NCI-H1105 (cell line): ENCODE measurements at places on chromosomes 12 and 14.
A peak's percentile ranks its signal among the peaks of the same experiment; 100 is the strongest.

DNA sequence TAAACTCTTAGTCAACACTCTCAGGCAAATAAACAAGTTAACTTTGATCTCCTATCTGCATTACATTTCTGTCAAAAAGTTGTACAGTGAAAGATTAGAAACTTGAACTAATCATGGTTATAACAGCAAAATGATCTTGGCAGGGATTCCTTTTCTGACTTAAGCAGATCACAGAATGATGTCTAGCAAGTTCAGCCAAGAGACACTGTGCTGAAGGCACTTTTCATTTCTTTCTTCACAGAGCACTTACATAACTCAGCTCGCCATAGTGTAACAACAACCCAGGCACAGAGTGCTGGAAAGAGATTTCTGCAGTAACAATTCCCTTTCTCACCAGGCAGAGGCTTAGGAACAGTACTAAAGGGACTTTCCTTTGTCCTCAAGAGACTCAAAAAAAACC, 19.6 kb upstream of the CSRP2 start:
- no peak for DNase-seq

DNA sequence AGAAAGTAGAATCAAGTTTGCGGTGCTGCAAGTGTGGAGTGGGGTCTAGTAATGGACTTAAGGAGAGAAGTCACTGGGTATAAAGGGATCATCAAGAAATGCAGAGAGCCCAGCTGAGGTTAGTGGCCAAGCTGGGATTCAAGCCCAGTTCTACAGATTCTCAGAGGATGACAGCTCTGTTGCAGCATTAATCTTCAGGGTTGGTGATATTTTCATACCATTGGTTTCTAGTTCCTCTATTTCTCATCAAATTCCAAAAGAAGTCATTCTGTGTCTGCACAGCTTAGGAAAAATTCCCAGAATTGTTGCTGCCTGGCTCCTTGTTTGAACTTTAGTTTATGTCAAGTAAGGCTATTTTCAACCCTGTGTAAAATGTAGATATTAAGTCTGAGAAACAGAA, 169.5 kb upstream of the NTF3 start:
- no peak for DNase-seq

GRCh38 chr12:93015871-93016751, 87.0 kb upstream of the EEA1 start:
- DNase-seq, result peak; percentile 1

DNA sequence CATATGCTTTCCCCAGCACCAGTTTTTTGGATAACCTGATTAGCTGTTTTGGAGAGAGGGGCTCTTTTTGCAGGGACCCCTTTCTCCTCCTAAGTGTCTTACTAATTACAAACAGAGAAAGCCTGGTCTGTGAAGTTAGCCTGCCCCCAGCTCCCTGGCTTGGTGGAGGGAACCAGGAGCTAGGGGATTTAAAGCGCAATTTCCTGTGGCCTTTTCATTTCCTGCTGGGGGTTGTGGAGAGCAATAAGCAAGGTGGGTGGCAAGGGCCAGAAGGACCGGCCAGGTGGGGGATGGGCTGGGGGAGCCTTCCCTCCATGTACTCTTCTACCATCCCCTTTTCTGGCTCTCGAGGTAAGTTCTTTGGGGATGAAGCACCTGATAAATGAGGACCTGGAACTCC, 4.1 kb upstream of the CISTR start:
- no peak for DNase-seq

DNA sequence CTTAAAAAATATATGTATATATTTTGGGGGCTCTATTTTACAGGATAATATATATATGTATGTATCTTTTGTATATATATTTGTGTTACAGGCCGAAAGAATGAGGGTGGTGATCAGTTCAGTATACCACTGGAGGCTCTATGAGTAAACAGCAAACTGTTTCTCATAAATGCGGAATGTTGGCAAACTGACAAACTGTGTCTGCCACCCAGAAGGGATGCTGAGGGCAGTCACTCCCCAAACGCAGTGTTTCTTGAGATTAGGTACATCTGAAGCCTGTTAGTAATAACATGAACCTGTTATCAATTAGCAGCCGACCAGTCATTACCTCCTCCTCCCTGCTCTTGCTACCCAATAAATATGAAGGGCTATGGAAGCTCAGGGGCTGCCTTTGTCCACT, 20.8 kb downstream of the TNFAIP2 start:
- no peak for DNase-seq

DNA sequence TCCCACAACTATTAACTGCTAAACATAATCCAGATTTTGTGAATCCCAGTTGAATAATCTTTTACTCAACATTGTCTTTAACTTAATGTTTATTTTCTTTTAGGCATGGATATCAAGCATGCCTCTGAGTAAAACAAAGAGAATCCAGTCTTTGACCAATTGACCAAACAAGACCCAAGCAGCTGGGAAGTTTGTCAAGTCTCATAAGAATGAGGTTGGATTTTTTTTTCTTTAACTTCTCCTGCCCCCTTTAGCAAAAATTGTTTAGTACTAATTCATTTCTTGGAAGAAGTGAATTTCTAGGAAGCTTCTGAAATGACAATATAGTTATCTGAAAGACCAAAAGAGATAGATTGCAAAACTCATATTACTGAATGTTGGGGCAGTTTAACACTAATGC, 89.9 kb downstream of the OTOGL start:
- no peak for DNase-seq
